ENCODE measurements at places on chromosomes 11 and 22.

DNA sequence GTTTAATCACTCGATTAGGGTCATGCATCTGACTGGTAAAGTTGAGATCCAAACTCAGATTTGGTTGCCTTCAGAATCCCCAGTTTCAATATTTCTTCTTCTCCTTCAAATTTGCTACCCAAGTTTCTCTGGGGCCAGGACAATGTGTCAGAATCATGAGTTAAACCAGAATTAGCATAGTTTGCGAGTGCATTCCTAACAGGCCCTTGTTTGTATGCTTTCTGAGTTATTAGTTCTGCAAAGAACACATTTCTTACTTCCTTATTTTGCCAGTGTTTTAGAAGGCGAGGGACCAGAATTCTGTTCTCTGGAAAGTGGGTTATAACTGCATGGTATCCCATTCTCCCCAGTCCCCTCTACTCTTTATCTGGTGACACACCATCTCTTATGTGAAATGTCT, 112.0 kb downstream of the ARL14EP start:
- no peak for DNase-seq

DNA sequence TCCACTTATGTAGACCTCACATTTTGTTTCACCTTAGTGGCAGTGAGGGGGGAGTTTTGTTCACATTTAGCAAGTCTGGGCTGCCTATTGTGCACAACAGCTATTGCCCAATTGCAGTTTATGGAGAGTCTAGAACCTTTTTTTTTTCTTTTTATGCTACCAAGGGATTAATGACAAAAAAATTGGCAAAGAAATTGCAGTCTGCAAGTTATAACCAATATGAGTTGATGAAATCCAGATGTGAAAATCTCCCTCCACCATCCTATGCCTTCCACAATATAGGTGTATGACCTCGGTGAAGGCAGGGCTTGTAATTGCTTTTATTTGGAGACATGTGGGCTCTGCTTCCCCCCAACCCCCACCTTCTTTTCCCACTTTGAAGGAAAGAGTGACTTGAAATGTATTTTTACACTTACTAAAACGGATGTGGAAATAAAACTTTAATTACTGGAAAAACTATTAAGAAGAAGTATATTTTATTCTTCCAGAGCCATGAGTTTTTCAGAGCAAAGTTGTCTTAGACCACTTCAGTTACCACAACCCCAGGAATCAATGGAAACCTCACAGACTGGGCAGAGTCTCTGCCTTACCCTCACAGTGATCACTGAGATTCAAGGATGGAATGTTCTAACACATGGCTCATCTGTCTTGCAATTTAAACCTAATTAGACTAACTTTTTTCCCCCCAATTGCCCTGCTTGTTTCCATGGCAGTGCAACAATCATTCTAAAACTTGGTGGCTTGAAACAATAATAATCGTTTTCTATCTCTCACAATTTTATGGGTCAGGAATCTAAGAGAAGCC, 120.8 kb upstream of the SLC5A12 start:
- no peak for DNase-seq

DNA sequence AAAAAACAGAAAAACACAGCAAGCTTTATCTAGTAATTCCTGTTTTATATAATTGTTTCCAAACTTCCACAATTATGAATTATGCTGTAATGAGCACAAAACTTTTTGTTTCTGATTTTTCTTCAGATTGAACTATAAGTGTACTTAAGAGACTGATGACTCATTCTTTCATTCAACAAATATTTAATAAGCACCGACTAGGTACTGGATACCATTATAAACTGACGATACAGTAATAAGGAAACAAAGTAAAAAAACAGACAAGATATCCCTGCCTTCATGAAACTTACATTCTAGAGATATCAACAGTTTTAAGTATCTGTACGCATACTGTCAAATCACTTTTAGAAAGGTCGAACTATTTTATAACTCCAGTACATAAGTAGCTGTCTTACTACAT, 78.6 kb downstream of the ME3 start:
- DNase-seq, result no peak

DNA sequence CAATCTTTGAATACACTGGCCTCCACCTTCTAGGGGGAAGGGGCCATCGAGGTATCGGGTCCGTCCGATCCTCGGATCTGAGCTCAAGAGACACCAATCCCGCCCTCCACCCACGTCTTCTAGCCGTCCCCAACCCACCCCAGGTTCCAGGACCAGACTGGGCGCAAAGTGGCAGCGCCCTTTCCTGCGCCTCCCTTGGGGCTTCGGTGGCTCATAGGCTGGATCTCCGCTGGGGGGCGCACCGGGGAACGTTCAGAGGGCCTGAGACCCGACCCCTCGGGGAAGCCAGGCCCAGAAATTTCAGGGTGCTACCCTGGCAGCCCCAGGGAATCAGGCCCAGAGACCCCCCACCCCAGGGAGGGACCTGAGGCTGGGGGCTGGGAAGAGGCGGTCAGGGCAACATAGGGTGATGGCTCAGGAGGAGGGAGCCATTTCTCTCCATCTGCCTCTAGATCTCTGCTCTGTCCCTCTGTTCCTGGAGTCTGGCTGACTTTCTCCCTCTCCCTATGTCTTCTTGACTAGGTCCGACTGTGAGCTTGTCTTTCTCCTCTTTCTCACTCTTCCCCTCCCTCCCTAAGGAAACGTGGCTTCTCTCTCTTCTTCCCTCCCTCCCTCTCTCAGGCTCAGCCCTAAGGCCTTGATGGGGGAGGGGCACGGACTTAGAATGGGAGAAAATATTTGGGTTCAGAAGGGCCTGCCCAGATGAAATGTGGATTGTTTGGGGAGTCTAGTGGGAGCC, 1.1 kb downstream of the CREB3L1 start:
- DNase-seq, result no peak

DNA sequence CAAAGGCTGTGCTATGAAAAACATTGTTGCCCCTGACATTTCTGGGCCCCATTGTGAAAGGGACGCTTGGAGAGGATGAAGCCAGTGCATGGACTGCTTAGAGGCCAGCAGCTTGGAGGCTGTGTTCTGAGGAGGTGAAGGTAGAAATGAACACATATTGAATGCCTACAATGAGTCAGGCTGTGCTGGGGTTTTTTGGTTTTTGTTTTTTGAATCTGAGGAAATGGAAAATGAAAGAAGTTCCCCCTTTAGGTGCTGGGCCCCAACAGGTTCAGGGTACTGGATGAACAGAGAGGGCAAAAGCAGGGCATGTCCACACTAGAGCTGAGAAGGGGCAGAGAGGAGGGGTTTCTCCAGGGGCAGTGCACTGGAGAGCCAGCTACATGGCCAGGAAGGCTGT, 166.1 kb upstream of the API5 start:
- no peak for DNase-seq

DNA sequence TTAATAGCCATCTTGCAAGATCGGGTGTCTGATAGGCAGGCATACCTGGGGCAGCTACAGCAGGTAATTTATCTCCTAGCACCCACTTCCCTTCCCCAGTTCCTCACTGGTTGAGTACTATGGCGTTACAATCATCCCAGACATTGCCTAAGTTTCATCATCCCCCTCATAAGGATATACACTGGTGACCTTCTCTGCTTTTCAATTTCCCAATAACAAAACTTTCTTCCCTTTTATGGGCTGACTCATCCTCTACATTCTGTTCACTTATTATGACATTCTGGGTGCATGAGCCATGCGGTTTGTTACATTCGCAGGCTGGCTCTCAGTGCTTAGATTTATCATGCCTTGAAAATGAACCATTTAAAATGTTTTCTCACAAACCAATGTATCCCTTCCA, 5.0 kb upstream of the MRPL11 start:
- no peak for DNase-seq

DNA sequence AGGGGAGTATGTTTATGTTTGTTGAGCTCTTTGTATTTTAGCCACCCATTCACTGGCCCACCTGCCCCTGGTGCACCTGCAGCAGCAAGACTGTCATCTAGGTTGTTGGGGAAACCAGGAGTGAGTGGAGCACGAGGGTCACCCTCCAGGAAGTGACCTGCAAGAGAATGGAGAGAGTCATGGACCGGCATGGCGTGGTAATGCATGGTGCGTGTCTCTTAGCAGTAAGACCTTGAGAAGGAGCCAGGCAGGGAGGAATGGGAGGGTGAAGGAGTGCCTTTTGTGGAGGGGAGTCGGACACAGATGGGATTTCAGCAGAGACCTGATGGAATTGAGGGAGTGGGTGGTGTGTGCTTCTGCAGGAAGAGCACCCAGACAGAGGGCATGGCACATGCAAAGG, 37.9 kb downstream of the KCNQ1 start:
- DNase-seq, result no peak

DNA sequence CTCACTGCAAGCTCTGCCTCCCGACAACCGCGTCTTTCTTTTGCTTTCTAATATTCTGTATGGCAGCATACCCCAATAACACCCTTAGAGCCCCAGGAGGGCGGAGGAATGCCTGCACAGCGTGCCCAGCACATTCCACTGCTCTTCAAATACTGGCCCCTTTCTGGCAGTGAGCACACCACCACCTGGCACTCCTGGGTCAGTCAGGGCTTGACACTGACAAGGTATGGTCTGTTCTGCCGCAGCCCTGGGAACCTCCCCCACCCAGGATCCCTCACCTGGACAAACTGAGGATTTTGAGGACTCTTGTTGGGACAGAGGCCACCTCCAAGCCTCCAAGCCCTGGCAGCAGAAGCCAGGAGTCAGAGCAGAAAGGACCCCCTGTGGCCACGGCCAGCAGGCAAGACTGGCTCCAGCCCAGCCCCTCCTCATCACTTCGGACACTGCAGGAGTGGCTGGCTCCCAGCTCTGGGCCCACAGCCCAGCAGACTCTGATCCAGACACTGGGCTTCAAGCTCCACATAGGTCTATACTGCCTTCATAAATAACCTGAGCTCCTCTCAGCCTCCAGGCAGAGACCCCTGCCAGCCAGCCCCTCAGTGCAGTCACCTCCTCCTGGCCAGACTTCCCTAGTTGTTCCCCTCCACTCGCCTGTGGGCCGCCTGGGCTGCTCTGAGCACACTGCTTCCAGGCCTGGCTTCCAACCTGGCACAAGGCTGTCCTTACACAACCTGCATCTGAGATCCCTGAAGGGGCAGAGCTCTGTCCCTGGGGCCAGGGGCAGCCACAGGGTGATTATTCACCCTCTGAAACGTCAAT, 14.5 kb downstream of the CARS1 start:
- DNase-seq, result no peak

All from left renal cortex interstitium (tissue), 4 donors.